ENCODE measurements at places on chromosomes 16 and 17.

- DNase-seq = no peak
Observed at GRCh38 chr17:77808686-77809425, 149.6 kb upstream of the TNRC6C start.

GRCh38 chr17:31580706-31581490, 189.4 kb downstream of the RAB11FIP4 start:
- no peak for DNase-seq

- no peak for DNase-seq
Observed at GRCh38 chr17:28293994-28294393, 25.0 kb upstream of the TMEM97 start.

DNA sequence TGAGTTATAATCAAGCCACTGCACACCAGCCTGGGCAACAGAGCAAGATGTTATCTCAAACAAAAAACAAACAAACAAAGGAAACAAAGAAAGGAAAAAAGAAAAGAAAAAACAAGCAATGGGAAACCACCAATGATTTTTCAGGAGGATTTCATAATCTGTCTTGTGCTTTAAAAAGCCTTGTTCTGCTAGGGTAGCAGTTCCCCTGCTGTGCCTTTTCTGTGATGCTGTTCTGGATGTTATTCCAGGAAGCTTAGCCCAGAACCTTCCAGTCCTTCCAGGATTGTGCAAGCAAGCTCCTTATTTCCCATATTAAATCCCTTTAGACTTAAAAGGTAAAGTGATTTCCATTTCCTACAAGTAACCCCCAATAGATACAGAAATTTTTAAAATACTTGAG, 171.1 kb downstream of the ABCC12 start:
- DNase-seq = no peak

DNA sequence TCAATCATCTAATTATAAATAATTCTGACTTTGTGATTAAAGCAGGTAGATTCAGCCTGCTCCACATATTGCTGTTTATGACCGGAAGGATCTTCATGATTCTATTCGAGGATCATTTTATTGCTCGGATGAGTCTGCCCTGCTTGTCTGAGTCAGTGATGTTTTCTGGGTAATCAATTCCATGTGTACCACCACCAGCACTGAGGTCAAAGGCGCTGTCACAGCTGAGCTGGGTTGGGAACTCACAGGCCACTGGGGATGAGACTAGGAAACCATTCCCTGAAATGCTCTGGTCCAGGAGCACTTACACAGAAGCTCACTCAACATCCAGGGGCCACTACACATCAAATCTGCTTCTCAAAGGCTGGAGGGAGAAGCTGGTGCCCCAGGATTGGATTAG, 30.4 kb upstream of the ERN1 start:
- no peak for DNase-seq

DNA sequence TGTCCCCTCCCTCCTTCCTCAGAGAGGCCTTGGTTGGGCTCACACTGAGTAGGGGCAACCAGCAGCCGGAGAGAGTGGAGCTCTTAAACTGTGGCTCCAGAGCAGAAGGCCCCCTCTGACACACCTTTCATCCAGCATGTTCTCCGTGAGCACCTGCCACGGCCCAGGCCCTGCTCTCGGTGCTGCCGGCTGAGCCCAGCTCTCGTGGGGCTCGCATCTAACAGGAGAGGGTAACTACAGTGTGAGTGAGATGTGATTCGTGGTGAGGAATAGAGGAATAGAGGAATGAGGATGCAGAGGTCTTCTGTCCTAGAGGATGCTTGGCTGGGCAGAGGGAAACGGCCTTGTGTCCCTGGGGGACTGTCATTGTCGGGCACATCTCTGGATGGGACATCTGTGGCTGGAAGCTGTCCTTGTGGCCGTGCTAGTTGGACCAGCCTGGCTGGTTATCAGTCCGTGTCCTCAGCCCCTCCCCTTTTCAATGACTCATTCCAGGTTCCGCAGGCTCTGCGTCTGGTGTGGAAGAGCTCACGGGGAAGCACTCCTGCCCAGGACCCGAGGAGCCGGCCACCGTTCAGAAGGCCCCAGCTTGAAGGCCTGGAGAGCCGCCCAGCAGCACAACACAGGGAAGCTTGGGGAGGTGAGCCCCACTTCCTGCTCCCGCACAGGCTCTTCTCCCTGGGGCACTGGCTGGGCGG, 11.9 kb upstream of the DNASE1 start:
- no peak for DNase-seq

GRCh38 chr16:8320131-8320530, 270.2 kb downstream of the TMEM114 start:
- DNase-seq = no peak

DNA sequence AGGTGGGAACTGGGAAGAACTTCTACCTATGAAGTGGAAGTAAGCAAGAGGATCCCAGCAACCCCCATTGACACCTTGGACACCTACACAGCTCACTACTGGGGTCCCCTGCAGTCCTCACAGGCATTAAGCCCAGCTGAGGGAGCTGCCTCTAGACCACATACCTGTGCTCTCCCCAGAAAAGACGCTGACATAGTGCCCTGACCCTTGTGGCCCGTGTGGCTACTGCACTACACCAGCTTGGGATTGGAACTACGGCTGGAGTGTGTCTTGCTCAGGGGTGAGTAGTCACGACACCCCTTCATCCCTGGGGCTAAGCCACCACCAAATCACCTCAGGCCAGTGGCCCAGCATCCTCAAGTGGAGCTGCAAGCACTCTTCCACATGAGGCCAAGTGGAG, 54.2 kb upstream of the NSRP1 start:
- DNase-seq = no peak

DNA sequence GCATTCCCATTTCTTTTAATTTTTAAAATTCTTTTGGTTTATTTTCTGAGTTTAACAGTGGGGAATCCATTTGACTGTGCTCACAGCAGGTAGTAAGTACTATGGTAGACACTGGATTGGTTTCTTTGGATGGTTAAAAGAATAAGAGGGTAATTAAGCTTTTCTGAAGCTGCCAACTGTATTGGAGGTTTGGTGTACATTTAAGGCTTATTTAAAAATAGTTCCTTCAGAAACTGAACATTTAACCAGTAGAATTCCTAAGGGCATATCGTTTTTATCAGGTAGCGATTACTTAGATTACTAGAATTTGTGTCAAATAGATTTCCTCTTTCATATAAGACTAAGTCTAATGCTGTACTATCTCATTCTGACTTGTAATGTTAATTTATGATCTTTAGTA, 162.4 kb downstream of the PPM1E start:
- peak; percentile 28 for DNase-seq

DNA sequence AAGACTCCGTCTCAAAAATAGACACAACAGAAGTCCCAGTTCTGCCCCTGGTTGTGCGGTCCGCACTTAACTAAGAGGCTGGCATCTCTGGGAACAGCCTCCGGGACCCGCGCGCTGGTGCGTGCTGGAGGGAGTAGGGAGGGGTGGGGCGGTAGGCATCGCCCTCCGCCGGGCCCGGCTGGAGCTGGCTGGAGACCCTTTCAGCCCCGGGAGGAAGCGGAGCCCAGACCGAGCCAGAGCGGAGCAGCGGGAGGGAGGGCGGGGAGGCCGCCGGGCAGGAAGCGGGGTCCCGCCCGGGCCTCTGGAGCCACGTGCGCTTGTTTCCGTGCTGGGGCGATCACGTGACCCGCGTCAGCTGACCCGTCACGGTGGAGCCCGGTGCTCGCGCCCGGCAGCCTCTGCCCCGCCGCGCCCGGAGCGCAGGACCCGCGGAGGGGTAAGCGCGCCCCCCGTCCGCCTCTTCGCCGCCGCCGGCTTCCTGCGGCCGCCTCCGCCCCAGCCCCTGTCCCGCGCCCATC, at the start of gene WDR81:
WDR81 (plus strand) TSS at position 354 of the 518 bp plus-strand sequence. CDS start 256 bp downstream, outside the sequence.
- no peak for DNase-seq

GRCh38 chr16:23174622-23175021, 7.9 kb upstream of the SCNN1G start:
- no peak for DNase-seq

GRCh38 chr17:65683428-65683827, 122.0 kb upstream of the AXIN2 start:
- no peak for DNase-seq

GRCh38 chr17:54982399-54982798, 13.8 kb downstream of the STXBP4 start:
- no peak for DNase-seq

DNA sequence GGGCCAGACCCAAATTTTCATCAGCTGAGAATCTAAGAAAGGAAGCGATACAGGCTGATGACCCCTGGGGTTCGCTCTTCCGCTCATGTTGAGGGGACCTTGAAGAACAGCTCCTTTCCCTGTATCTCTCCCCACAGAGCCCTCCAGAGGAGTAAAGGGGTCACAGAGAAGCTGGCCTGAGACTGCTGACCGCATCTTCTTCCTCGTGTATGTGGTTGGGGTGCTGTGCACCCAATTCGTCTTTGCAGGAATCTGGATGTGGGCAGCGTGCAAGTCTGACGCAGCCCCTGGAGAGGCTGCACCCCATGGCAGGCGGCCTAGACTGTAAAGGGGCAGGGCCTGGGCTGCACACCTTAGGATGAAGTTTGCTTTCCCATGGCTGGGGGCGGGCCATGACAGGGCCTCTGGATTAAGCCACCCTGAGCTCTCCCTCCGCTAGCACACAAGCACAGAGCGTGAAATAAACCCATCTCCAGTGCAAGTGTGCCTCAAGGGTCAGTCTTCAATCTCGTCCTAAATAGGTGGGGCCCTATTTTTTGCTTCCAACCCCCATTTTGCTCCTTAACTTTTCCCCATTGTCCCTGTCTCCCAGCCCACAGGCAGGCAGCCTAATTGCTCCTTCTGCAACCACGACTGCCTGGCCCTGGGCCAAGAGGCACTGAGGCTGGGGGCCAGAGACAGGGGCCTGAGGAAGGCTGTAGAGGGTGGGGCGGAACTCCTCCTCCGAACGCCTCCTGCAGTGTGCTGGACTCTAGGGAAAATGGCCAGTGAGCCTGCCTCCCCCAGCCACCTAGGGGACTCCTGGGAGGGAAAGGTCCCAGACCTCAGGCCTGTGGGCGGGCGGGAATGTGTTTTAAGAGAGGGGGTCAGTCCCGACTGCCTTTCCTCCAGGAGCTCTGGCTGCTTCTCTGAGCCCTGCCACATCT, 3.6 kb downstream of the ZACN start:
- no peak for DNase-seq

DNA sequence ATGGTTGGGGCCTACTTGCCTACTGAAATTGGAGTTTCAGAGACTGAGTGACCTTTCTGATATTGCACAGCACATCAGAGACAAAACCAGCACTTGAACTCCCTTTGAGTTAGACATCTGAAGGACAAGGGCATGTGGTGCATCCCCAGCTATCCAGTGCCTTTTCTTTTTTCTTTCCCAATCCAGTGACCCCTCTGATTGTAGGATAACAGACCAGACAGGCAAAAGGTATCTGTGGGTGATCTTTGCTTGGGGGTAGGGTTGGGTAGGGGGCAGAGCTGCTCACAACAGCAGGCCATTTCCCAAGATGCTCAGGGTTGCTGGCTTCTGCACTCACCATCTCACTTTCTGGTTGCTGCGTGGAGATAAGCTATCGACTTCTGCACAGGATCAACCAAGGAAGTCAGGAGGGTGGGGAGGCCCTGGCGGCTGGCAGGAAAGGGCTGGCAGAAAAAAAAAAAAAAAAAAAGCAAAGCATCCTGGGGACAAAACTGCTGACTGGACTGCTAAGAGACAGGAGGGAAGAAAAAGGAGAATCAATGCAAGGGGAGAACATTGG, 42.2 kb downstream of the HOXB1 start:
- no peak for DNase-seq

DNA sequence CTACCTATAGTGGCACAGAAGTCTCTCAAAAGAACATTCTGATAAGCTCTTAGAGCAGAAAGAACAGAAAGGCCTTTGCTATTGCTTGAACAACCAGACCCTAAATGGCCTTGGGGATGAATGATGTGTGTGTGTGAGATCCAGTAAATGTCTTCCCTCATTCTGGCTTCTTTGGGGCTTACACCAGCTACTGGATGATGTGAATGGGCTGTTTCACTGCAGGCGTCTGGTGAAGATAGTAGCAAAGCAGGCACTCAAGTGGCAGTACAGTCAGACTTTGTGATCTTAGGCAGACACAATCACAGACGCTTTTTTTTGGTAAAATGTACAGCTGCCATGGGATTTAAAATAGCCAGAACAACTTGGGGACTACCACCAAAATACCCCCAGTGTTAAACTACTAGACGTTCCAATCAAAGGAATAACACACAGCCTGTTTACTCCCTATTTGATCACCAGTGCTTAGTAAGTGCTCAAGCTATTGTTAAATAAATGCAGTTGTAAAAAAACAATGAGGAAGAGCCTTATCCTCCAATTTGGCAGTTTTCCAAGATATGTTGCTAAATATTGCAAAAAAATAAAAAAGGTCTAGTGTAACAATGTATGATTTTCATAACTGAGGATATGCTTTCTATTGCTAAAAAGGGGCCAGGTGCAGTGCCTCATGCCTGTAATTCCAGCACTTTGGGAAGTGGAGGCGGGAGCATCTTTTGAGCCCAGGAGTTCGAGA, 17.9 kb downstream of the NDUFAB1 start:
- no peak for DNase-seq

DNA sequence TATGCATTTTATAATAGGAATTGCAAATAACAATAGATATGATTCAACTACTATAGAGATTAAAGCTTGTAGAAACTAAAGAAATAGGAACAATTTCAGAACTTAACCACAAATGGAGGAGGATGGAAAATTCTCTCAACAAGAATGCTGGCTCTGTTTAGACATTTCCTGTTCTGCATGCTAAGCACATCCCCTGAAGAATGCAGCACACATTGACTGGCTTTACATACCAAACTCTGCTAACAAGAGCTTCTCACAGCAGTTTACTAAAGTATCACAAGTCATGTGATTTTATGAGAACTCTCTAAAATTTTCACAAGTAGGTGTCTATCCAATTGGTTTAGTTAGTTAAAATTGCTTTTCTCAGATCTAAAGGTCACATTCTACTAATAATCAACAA, 85.2 kb downstream of the SPAG9 start:
- no peak for DNase-seq

- no peak for DNase-seq
Observed at GRCh38 chr16:14485121-14485551, 144.9 kb downstream of the PARN start.

DNA sequence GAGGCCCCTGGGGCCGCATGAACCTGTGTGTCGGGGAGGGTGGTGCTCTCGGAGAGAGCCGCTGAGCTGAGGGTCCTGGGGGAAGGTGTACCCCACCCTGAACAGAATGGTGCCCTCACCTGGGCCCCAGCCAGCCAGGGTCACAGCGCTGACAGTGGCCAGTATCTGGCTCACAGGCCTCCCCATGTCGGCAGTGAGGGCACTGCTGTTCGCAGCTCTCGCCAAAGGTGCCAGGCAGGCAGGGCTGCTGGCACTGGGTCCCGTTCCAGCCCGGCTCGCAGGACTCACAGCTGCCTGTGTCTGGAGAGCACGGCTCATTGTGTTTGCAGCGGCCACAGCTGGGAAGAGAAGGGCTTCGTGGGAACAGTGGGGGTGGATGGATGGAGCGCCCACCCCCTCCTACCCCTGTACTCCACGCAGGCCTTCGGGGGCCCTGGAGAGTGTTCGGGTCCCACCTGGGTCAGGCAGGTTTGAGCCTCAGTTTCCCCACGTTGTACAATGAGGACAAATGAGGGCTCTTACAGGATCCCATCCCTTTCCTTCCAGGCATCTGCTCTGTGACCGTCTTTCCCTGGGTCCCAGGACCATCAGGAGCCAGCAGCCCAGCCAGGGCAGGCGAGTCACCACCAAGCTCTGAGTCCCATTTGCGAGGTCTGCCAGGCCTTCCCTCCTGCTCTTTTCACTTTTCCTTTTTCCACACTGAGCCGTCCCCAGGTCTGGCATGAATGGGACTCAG, 5.0 kb downstream of the SCARF1 start:
- no peak for DNase-seq

Data from NCI-H2081 treated with DMSO at 0.1 percent for 48 hours (cell line).